T-helper 1 cell (primary cell): ENCODE measurements at places on chromosomes 7 and 10.

GRCh38 chr7:96200740-96201139 is 121.2 kb downstream of the SLC25A13 start:
- no peak for DNase-seq

- DNase-seq = no peak
Measured at GRCh38 chr7:111459757-111460280, 102.5 kb downstream of the IMMP2L start.

- DNase-seq = no peak
Measured at GRCh38 chr10:60009710-60010383, 103.5 kb upstream of the CCDC6 start.

DNA sequence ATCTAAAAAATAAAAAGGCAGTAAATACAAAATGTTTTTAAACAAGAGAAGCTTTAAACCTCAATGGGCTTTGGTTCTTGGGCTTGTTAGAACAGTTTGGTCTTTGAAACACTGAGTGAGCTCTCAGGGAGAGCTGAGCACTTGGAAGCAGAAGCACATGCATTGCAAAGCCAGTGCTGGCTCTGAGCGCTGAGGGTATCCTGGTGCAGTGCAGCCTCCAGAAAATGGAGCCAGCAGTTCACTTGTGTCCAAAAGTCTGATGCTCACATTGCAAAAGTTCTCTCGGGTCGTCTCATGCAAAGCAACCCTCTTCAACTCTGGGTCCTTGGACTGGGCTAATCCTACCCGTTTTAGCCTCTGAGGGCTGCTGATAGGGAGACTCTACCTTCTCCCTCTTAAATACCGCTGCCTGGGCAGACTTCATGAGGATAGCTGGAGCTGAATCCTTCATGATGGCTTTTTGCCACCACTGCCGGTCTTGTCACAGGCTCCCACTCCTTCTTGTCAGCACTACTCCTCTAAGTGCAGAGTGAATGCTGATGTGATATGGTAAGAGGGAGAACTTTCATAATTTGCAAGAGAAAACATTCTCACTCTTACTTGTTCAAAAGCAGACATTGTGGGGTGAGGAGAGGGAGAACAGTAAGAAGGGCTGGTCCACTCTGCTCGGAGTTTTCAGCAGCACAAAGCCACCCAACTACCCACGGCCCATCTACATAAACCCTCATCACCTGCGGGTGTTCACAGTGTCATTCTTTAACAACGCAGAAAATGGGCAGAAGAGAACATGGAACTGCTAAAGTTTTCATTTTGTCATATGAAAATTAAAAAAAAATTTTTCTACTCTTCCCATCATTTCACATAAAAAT is 42.2 kb upstream of the BMPER start:
- no peak for DNase-seq

DNA sequence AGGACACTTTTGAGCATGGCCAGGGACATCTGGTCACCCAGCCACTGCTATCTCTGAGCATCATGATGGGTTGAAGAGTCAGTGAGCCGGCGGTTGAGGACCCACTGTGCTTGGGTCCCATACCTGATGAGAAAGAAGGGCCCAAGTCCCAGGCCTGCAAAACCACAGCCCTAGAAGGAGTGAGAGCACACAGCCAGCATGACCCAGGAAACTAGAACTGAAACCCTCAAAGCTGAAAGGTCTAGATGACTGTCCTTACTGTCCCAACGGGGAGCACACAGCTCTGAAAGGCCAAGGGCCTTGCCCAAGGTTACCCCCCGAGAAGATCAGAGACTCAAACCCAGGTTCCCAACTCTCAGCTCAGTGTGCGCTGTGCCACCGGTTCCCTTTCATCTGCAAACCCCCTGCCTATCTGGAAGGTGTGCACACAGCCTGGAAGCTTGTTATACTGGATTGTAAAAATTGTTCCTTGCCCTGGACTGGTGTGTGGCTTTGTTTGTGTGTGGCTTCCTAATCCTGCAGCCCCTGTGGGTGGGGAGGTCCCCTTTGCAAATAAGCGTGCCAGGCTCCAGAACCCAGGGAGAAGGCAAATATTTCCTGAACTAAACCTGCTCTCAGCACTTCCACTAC is 22.6 kb upstream of the PSAP start:
- DNase-seq = no peak

DNA sequence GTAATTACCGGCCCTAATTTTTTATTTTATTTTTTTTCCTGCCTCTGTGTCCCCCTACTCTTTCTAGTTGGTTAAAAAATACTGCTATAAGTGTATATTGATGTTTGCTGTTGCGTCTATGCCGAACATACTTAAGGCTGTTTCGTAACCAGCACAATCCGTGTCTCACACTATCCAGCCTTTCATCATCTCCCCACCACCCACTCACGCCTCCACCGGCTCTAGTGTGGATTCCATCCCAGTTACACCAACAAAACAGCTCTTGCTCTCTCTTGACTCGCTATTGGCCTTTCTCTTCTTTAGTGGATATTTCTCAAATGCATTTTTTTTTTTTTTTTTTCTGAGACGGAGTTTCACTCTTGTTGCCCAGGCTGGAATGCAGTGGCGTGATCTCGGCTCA is 70.1 kb upstream of the CAMK1D start:
- no peak for DNase-seq

- no peak for DNase-seq
Measured at GRCh38 chr10:71244431-71245419, 32.4 kb downstream of the UNC5B start.

DNA sequence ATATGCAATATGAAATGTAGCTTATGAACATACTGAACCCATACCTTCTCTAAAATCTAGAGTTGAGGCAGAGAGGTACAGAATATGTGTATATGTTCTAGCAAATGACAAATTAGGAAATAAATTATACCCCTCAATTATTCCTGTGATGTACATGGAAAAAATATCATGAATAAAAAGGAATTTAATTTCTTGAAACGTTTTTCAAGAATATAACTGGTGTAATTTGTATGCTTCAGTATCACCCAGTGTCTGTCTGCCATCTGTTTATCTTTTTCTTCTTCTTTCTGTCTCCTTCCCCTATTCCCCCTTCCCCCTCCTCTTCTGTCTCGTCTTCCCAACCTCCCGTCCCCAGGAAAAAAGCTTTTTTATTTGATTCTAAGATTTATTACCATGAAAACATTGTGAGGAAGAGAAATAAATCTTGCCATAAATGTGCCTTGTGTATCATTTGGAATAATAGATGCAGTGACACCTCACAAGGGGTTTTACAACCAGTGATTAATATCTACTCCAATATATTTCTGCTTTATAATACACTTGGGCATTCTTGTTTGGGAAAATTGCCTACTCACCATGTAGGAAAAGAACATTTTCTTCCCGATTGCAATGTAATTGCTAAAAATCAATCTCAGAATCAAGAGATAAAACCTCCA is 12.2 kb downstream of the LANCL2 start:
- DNase-seq = no peak

DNA sequence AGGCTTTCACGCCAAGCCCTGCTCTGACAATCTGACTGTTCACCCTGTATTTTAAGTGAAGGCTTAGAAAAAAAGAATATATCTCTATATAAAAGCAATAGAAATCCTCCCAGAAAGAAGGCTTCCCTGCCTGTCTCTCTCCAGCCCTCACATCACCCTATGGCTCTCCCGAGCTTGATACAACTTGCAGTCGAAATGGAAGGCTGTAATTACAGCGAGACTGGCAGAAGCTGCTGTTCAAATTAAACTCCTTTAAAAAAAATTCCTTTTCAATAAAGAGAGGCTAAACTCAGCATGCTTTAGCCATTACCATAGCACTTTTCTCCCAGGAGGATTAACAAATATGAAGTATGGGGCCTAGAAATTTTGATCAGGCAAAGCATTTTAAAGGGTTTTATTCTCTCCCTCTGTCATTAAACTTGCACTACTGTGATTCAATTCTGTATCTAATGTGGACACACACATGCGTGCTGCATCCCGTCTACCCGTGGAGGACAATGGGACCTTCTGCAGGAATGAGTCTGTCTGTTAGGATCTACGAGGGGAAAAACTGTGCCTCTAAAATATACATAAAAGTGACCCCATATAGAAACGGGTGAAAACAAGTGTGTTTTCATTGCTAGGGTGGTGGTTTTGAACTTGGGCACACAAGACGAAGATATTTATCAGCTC is 223.8 kb downstream of the USP6NL start:
- no peak for DNase-seq

DNA sequence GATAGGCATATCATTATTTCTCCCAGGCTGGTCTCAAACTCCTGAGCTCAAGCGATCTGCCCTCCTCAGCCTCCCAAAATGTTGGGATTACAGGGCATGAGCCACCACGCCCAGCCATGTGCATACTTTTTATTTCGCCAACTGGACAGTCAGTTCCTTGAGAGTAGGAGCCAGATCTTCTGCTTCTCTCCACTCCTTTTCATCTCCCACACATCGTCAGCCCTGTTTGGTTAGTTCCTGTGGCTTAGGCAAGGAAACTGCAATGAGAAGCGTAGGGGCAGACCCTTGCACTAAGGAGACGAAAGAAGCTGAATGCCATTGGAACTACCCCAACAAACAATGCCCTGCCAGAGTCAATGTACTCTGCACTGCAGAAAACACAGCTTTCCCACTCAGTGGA is 178.2 kb downstream of the TRIL start:
- DNase-seq = no peak

- DNase-seq = peak; percentile 35
Measured at GRCh38 chr10:24826009-24826408, 102.3 kb upstream of the ARHGAP21 start.

- DNase-seq = no peak
Measured at GRCh38 chr10:79042639-79043411, 25.9 kb upstream of the ZMIZ1 start.

DNA sequence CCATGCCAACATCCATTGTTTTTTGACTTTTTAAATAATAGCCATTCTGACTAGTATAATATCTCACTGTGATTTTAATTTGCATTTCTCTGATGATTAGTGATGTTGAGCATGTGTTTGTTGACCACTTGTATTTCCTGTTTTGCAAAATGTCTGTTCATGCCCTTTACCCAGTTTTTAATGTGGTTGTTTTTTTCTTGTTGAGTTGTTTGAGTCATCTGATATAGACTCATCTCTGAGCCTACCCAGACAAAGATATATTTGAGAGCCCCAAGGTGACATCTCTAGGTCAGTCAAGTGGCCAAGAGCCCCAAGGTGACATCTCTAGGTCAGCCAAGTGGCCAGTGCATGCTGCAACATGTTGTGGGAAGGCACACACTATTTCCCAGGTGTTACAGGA is 224.7 kb downstream of the HECW1 start:
- no peak for DNase-seq

GRCh38 chr7:126305671-126306070 is 947.1 kb downstream of the GRM8 start:
- DNase-seq = no peak

GRCh38 chr10:15990535-15991129 is 130.3 kb upstream of the MINDY3 start:
- no peak for DNase-seq

- no peak for DNase-seq
Measured at GRCh38 chr7:134290286-134290685, 26.4 kb downstream of the SLC35B4 start.

GRCh38 chr10:57017356-57018037 is 656.4 kb upstream of the ZWINT start:
- DNase-seq = no peak

GRCh38 chr7:51229620-51230323 is 86.8 kb downstream of the COBL start:
- no peak for DNase-seq

- no peak for DNase-seq
Measured at GRCh38 chr10:79180414-79181221, 111.9 kb downstream of the ZMIZ1 start.

DNA sequence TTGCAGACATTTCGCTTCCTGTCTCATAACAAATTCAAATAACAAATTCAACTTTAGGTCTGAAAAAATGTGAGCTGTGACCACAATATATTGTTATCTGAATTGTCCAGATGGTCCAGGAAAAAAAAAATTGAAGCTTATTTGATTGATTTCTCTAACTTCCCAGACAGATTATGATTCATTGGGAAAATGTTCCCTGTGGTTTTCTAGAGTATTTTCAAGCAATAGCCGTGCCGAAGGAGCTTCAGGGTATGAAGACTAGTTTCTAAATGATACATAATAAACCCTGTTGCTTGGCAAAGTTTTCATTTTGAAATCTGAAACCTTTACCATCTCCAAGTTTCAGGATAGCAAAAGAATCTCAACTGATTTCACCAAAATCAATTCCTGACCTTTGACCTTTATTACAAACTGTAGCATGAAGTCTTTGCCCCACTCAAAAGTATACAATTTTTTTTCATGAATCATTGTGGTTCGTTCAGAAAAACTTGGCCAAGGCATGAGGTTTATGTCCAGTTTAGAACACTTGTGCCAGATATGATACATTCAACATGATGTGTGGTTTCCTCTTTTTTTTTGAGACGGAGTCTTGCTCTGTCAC is 109.9 kb downstream of the JCAD start:
- DNase-seq = no peak

DNA sequence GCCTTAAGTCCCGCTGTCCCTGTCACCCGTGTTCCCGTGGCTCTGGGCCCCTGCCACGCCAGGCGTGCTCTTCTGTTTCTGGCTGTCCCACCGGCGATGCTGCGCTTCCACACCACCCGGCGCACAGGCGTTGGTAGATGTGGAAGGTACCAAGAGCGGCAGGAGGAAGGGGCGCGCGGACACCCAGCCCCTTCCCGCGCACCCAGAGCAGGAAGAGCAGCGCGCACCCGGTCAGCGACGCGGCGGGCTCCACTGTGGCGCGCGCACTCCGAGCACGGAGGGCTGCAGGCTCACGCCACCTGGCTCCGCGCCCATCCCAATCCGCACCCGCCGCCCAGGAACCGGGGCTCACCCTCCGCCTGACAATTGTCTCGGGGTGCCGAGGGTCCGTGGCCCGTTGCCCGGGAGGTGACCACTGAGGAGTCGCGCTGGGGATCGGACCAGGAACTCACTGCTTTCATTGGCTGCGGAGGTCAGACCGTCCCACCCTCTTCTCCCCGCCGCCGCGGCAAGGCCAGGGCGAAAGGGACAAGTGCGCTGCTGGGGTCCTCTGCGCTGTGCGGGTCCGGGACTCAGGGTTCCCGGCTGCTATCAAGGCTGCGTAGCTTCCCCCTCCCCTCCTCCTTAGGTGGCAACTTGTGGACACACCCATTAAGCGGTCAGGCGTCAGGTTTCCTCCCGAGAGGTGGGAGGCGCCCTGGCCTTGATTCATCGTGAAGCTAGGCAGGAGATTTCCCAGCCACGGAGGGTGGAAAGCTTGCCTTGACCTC is 121.6 kb upstream of the ZNF92 start:
- no peak for DNase-seq

GRCh38 chr7:90384433-90384832 is 18.8 kb upstream of the CLDN12 start:
- no peak for DNase-seq

GRCh38 chr10:93541402-93542357 is 24.8 kb upstream of the FFAR4 start:
- no peak for DNase-seq

- DNase-seq = no peak
Measured at GRCh38 chr7:43869867-43870240, 537 bp upstream of the MRPS24 start.

GRCh38 chr7:44636041-44636584 is 29.7 kb downstream of the OGDH start:
- no peak for DNase-seq

- DNase-seq = no peak
Measured at GRCh38 chr10:126302826-126303665, 85.2 kb downstream of the ADAM12 start.

- DNase-seq = no peak
Measured at GRCh38 chr7:49479936-49480544, 293.4 kb upstream of the VWC2 start.

GRCh38 chr7:101099969-101100781 is 14.9 kb downstream of the TRIM56 start:
- no peak for DNase-seq

- no peak for DNase-seq
Measured at GRCh38 chr10:970311-971149, 17.7 kb upstream of the GTPBP4 start.

GRCh38 chr10:14360515-14360914 is 29.8 kb upstream of the FRMD4A start:
- no peak for DNase-seq
